ENCODE measurements at places on chromosomes 1 and 21.

GRCh38 chr21:44846485-44847260 lies 26.8 kb downstream of the PTTG1IP start:
- DNase-seq = no peak

GRCh38 chr1:41341772-41342562 lies 19.3 kb upstream of the FOXO6 start:
- no peak for DNase-seq

- no peak for DNase-seq
Measured at GRCh38 chr1:60277269-60277668, 203.7 kb upstream of the C1orf87 start.

GRCh38 chr1:155226910-155227260 lies 18.4 kb downstream of the MTX1 start:
- no peak for DNase-seq

GRCh38 chr1:242184955-242185354 lies 186.1 kb upstream of the MAP1LC3C start:
- DNase-seq = no peak
